ENCODE measurements at places on chromosomes 2 and 18. TPM values are rescaled to one million over a fixed set of nuclear protein-coding genes. Genes with fewer than 3 reads are reported as not detected.

DNA sequence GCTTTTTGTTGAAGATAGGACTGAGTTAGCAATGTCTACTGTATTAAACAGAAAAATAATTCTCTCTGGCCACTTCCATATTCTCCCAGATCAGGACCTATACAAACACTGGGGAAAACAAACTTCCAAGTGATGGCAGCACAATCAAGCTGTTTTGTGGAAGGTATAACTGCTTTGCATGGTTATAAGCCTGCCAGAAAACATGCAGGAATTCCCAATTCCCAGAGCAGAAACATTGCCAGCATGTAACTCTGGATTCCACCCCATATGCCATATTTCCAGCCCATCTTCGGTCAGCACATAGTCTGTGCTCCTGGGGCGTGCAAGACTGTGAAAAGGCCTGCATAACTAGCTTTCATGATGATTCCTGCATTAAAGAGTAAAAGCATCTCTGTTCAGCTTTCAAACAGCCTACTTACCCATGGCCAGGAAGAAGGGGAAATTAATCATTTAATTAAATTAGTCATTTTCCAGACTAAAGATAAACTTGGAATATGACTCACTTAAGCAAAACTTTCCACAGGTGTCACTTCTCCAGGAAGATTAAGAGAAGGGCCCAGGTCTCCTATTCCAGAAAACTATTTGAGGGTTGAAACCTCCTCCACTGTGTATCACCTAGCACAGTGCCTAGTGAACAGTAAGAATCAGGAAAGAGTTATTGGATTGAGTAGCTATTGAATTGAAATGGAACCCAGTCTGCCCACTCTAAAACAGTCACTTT is 280.5 kb downstream of the NRXN1 start:
- no peak for DNase-seq

GRCh38 chr2:135047300-135047699 is at the start of gene MAP3K19:
Gene MAP3K19 (minus strand): TSS chr2:135047447. CDS start chr2:135024647, 22,800 bp downstream.
- no peak for DNase-seq

DNA sequence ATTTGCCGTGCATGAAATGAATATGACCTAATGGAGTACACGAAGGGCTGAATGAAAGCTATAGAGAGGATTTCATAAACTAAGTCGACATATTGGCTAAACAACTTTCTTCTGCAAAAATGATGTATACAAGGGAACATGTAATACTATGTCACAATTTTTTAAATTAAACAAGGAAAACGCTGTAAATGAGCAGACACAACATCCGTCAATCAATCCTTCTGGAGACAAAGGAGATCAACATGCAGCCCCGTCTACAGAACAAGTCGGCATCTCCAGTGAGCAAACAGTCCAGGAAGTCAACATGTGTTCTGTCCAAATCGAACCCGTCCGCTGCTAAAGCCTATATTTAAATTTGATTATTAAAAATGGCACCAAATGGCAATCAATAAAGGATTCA is 180.8 kb downstream of the TCF4 start:
- DNase-seq = no peak

DNA sequence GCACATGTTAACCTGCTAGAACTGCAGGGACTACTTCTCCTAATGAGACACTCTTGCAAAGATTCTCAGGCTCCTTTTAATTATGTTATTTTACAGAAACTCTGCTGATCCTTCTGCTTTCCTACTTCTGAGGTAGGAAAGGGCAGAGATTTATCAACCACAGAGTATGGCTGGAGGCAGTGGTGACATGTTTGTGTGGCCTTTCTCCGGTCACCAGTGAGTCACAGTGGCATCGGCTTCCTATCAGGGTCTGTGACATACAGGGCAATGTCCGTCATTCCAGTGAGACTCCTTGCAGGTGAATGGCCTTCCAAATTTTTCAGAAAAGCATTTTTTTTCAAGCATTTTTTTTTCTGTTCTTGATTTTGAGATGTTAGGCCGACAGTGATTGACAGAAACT is 180.7 kb upstream of the LYPD1 start:
- no peak for DNase-seq

ZNF24 gene
- total RNA-seq = 40.7 TPM

GRCh38 chr2:231632559-231633142 is 40.0 kb downstream of the TEX44 start:
- no peak for DNase-seq

SERPINB13 gene
- not detected for total RNA-seq

CLK1 gene
- total RNA-seq = 47.6 TPM

COLEC12 gene
- 1.8 TPM for total RNA-seq

GRCh38 chr2:236503583-236503982 is 66.0 kb upstream of the ACKR3 start:
- no peak for DNase-seq

LRRC30 gene
- not detected for total RNA-seq

DNA sequence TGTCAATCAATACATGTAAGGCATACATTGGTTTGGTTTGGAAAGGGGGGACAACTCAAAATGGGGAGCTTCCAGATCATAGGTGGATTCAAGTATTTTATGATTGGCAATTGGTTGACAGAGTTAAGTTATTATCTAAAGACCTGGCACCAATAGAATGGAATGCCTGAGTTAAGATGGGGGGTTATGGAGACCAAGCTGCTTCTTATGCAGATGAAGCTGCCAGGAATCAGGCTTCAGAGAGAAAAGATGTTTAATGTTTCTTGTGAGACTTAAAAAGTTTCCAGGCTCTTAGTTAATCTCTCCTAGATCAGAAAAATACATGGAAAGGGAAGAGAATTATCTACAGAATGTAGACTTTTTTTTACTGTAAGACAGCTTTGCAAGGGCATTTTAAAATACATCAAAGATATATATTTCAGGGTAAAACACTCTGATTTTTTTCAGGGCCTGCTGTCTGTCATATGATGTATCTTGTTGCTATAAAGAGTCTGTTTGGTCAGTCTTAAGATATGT is 1343.2 kb upstream of the LRRTM1 start:
- no peak for DNase-seq

G6PC2 gene
- not detected for total RNA-seq

GRCh38 chr2:18750672-18751554 is 161.5 kb upstream of the NT5C1B start:
- DNase-seq = no peak
